NCI-H146 (cell line): ENCODE measurements at places on chromosomes 4 and X.
A peak's percentile ranks its signal among the peaks of the same experiment; 100 is the strongest.

DNA sequence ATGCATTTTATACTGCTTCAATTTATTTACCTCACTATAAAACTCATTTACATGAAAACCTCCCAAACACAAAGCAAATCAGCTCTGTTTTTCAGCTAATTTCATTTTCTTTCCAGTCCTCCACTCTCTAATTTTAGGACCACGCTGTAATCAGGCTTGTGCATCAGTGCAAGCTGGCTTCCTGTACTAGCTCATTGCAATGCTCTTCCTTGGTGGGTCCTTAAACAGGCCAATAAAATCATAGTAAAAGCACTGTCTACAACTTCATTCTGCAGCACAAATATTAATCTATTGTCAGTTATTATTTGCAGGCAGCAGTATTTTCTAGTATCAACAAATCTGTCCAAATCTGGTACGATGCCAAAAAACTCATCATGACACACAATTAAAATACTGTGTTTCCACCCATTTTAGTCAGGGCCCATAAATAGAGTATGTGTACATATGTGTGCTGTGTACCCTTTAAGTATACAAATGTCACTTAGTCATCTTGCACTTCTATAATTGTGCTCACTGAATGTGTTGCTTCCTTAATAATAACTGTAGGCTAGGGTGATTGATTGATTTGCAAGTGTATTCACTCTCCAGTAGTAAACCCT lies 178.2 kb upstream of the HCCS start:
- no peak for DNase-seq

DNA sequence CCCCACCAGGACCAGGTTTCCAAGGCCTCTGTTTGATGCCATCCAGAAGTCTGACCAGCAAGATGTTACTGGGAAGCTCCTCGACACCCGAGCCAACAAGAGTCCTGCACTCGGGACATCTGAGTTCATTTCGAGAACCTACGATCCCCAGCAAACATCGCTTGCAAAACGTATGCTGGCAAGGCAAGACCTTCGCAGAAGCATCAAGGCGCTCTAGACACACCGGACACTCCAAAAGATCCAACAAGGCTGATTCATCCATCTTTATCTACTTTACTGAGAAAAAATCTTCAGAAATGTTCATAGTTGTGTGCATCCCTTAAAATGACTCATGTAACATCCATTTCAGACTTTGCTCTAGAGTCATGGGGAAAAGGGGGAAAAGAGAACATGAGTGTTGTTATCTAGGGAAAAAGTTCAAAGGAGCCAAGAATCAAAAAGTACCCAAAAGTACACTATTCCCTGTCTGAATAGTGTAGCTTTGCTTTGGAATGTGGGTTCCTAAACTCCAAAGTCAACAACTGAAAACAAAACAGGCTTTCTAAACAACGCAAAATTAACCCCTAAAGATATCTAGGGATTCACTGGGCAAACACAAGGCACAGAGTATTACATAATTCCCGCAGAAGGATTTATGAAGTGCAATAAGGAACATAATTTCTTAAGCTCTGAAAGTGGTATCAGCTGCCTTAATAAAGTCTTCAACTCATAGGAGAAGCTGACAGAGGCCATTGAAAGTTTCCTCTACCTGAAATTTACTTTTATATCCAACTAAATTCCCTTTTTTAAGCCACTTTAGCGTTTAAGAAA lies 1.6 kb downstream of the SH3RF1 start:
- no peak for DNase-seq

DNA sequence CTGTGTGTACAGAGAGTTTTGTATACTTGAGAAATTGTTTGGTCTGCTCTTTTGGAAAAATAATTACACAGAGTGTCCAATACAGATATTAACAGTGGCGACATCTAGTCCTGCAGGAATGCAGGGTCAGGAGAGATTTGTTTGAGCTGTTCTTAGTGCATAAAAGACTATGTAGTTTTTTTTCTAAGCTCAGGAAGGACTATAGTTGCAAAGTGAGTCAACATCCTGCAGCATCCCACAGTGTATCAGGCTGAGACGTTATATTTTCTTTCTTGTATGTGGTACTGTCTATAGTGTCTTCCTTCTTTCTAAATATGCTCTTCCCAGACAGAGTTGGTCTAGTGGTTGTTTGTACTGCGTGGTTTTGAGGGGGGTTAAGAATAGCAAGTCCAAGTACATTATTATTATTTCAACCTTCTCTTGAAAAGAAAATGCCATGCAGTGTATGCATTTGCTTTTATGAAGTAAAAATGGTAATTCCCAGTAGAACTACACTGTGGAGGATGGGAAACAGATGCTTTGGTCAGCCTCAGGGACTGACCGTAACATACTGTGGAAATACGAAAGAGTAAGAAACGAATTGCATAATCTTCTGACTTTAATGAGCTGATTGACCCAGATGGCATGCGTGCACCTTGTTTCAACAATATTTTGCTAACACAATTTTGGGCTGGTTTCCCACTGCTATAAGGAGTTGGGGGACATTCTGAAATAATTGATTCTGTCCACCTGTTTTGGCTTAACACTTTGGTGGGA lies 67.4 kb downstream of the DMP1 start:
- DNase-seq = no peak

DNA sequence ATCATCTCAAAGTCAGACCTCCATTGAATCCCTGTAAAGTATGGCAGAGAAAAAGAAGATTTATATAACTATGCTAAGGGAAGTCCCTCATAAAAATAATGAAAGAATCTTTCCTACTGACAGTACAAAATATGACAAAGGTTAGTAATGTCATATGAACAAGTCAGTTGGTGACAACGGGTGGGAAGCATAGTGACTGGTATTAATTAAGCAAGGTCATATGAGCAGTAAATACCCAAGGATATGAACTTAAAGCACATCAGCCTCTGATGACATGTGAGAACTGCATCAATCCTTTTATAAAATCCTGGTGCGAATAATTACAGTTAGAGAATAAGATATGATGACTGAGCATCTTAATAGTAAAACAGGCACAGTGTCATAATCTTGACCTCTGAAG lies 364.8 kb upstream of the GALNTL6 start:
- DNase-seq = no peak

DNA sequence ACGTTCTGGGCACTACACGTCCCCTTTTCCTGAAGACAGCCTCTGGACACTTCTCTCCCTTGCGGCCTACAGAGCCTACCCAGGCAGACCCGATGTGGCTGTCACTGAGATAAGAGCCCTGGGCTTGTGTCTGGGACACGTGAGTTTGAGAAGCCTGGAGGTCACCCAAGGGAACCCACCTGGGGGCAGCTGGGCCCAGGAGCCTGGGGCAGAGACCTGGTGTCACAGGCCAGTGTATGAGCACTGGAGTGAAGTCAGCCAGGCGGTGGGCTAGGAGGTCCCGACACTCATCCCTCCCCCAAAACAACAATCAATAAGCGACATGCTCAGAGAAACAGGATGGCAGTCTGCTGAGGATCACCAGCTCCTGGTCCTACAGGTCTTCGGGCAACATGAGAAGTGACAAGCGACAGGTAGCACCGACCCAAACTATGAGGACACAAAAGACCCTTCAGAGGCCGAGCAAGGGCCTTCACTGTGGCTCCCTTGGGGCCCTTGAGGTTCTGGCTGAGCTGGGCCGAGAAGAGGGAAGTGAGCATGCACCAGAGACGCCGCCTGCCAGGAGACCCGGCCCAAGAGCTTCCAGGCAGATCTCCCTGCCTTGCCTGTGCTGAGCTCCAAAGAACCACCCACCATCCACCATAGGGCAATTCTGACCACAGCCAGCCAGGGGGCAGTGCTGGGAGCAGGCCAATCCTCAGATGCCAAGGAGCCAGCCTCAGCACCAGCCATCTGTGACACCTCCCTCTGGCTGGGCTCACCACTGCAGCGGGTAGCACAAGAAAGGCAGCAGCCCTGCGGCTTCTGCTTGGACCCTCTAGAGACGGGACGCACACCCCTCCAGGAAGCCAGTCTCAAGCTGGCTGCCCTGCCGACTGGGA lies 11.0 kb upstream of the DUSP9 start:
- DNase-seq = peak; percentile 17

DNA sequence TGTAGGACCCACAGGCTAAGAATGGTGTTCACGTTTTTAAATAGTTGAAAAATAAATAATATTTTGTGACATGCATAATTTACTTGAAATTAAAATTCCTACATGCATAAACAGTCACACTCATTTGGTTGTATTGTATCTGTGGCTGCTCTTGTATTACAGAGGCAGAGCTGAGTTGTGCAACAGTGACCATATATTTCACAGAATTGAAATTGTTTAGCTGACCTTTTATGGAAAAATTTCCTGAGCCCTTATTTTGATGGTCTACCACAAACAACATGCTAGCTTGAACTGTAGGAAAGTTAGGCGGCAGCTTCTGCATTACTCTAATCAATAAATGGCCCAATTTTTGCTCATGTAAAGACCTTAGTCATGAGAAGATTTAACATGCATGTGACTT lies 633.4 kb upstream of the AADAT start:
- DNase-seq = no peak

DNA sequence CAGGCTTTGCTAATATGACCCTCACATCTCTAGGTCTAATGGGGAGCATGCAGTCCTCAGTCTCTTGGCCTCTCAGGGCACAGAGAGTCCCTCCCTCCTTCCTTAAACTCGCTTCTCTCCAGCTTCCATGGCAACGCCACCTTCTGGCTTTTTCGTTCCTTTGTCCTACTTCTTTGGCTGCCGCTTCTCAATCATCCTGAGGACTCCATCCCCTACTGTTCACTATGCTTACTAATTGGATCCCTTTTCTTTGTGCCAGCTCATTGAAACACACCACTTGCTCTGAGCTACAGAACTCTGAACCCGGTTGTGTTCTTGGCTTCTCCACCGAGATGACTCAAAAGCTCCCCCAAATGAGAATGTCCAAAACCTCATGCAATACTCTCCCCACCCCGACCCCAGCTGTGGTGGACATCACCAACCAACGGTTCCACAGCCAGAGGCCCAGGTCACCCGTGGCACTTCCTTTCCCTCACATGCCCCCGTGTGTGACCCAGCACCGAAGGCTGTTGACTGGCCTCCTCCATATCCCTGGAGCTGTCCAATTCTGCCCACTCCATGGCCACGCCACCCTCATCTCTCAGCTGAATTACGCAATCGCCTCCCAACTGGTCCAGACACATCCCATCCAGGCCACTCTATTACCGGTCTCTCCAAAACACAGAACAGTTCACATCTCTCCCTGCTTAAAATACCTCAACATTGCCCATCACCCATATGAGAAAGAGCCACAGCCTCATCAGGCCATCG lies 34.7 kb downstream of the CRMP1 start:
- no peak for DNase-seq

DNA sequence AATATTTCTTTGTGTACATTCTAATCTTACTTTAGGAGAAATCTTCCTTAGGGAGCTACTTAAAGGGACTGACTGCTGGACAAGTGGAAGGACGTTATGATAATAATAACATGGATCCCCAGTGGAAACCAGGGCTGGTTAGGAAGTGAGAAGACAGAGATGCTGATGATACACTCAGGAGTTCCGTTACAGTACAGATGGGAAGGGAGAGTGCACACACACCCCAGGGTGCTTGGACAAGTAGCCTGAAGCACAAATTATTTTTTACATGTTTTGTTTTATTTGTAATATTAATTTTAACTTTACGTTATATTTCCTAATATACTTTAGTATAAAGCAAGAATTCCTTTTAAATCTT lies 84.1 kb downstream of the BMPR1B start:
- no peak for DNase-seq

- DNase-seq = no peak
These were observed at the start of gene ZDHHC15 for GRCh38 chrX:75522565-75523431. TSS of gene ZDHHC15 (minus strand) at chrX:75523037. CDS start at chrX:75523024, 13 bp downstream.

DNA sequence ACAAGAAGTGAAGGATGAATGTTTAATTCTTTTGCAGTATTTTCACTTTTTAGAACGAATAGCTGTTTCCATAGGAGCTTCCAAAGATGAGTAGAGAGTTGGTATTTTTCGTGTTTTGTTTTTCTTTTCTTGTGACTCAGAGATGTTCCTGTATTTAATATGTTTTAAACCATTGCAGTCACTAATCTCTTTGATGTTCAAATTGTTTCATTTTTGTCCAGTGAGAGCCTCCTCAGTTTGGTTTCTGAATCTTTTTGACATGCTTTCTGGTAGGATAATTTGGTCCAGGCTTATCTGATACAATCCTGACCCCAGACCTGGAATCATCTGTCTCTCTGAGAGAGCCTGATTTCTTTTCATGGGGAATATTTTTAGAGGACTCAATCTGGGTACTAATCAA lies 41.6 kb downstream of the BEX3 start:
- no peak for DNase-seq

DNA sequence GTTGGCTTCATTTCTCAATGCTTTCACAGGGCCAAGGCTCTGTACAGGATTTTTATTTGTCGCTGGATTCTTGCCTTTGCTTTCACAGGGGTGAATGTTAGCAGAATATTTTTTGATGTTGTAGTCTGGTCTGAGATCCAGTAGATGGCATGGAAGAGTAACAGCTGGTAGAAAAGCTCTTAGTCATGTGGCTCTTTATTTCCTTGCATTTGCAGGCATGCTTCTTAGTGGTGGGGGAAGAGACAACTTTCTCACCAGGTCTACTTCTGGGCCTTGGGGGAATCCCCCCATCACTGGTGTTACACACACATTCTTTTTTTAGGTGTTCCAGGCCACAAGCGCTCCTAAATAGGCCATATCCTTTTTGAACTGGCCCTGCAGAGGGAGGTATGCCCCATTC lies 58.2 kb upstream of the DKK2 start:
- DNase-seq = no peak

DNA sequence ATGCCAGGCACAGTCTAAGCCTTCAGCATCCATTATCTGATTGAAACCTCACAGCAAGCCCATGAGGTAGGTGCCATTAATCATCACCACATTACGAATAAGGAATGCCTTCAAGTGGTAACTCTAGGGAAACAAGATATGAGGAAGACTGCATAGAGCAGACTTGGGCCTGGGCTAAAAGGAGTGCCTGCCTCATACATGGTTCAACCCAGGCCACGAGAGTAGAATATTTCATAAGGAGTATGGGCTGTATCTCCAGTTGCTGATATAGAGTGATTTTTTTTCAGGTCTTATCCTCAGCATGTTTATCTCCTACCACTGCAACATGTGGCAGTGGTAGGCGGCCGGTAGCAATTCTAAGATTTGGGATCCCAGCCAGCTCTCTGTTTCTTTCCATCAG lies 51.7 kb downstream of the ATP11C start:
- no peak for DNase-seq
